ENCODE measurements at places on chromosomes 7 and 10.

GRCh38 chr7:41754046-41754445, 51.2 kb upstream of the INHBA start:
- DNase-seq: no peak

- DNase-seq: no peak
Observed at GRCh38 chr10:88249450-88249849, 333.7 kb downstream of the RNLS start.

DNA sequence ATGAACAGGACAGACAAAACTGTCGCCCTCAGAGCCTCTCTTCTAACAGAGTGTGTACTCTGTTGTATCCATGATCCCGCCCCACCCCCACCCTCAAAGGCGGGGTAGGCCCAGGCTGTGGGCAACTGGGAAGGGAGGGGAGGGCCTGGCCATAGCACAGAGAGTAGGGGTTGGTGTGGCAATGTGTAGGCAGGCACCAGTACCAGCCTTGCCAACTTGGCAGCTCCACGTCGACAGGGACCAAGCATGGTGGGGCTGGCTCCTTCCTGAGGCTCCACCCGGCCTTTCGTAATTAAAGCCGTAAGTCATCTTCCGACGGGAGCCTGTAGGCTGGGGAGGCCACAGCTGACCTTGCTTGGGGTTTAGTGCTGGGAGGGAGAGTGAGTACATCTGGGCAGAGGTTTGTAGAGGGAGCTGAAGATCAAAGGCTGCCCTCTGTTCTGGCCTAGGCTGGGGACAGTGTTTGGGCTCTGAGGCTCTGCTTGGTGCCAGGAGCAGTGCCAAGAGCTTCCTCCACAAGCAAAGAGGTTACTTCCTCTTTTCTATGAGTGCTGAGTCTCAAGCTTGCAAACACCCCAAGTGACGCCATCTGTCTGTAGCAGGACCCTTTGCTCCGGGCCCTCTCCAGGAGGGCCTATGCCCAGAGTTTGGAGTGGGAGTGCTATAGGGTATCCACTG, 121.6 kb downstream of the C10orf105 start:
- DNase-seq: peak; percentile 71

- no peak for DNase-seq
Observed at GRCh38 chr7:77524731-77525130, 12.4 kb upstream of the PTPN12 start.

DNA sequence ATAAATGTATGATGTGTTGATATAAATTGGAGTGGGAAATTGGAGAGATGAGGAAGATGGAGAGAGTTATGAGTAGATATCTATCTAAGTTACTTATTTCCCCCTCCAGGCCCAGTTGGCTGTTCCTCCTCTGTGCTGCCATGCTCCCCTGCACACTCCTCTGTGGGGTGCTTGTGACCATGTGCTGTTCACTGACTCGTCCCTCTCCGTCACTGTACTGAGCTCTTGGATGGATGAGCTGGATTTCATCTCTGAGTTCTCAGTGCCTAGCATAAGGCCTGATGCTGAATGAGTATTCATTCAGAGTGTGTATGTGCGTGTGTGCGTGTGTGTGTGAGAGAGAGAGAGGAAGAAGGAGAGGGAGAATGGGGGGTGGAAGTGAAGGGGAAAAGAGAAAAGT, 14.5 kb downstream of the OR9A2 start:
- DNase-seq: no peak

- no peak for DNase-seq
Observed at GRCh38 chr10:123558651-123559050, 107.5 kb upstream of the GPR26 start.

GRCh38 chr7:18740579-18740988, 245.0 kb downstream of the HDAC9 start:
- no peak for DNase-seq

DNA sequence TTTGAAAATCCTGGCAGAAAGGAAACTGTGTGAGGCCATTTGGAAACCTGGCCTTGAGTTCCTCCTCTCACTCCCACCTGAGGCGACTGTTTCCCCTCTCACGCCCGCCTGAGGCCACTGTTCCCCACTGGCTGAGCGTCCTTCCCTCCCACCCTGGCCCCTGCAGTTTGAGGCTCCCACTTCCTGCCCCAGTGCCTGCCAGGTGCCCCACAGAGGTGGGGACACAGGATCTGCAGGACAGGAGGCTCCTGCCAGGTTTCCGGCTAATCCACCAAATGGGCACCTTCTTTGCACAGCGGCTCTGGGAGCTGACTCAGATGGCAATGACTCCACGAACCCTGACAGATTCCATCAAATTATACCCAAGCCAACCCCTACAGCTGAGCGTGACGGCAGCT, 24.3 kb upstream of the LARP4B start:
- DNase-seq: no peak

DNA sequence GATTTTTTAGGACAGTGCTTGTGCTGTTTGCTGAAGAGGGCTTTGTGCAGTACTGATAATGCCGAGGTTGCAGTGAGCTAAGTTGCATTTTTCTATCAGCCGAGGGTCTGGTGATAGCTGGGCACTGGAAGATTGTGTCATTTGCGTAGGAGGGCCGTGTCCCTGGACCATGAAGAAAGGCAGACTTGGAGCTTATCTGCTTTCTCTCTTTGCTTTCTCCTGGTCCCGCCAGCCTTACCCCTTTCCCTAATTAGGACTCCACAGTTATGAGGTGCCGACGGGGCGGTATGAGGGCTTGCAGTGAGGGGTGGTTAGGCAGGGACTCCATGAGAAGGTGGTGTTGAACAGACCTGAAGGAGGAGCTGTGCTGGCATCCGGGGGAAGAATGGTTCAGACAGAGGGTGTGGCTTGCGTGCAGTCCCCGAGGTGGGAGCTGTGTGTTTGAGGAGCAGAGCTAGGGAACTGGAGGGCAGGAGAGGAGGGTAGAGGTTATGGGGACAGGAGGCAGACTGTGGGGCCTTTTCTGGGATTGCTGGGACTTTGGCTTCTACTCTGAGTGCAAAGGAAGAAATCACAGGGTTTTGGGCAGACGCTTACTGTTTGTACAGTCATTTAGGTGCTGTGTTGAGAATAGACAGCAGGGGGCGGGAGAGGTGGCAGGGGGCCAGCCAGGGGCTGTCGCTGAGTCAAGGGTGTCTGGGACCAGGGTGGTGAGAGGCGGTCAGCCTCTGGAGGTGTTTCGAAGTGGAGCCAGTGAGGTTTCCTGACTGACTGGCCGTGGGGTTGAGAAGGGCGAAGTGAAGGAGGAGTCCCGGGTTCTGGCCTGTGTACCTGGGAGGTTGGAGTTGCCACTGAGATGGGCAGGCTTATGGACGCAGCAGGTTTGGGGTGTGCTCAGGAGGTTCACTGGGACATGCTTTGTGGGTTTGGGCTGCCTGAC, 43.4 kb downstream of the PRF1 start:
- DNase-seq: peak; percentile 74

DNA sequence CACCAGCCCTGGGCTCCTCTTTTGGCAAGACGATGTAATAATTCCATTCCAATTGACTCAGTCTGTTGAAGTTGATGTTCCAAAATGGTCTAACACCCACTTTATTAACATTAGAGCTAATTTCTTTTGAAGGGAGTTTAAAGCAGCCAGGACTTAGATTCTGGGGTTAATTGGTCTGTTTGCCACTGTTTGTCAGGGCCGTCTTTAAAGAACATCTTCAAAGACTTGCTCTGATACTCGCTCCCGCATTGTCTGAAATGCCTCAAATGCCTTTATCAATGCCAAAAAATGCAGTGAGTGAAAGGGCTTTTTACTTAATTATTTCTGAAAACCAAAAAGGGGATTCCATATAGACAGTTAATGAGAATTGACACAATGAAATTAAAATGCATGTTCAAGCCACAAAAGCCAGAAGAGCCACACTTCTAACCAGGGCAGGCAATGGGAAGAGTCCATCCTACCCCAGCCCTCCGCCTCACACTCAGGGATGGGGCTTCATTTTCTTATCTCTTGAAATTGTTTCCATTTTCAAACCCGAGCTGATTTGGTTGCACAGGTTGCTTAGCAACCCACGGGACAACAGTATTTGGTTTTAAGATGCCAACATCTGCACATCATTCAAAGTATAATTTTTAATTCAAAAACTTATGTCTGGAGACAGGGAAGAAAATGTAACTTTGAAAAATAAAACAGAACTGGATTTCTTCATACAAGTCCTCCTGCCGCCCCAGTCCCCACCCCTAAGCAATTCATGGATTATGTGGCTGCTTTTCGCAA, 163.0 kb downstream of the FGFR2 start:
- DNase-seq: no peak

DNA sequence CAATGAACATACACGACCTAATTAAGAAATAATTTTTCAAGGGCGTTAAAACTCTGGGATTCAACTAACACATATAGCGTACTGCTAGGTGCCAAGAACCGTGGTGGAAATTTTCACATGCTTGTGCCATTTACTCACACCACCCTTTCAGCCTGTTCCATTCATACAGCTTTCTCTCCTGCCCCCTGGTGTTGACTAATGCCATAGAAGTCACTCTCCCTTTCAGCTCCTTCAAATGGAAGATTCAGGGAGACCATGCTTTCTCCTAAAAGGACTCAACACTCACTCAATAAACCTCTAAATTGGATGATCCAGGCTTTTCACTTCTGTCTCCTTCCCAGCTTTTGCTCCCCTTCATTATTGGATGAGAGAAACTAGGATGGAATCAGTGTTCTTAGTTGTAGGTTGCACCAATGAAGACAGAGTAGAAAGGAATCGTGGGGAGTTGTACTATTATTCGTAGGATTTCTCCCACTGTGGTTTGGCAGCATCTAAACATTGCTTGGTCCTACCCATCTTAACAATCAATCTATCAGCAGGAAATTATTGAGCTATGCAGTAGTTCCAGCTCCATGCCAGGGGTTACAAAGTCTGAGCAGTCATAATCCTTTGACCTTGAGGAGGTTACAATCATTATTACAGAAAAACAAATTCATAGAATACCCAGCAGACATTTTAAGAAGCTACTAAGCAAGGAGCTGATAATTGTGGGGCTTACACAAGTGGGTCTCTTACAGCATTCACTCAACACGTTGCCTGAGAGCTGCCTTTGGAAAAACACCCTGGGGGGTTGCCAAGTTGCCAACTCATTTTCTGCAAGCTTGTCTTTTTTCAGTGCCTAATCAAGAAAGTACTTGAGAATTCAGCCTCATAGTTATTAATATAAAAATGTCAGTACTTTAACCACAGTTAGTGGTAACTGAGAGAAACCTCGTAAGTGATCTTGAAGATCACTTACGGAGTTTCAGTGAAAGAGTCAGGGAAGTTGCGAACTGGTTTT, 2.8 kb upstream of the PPP1R3C start:
- peak; percentile 86 for DNase-seq

DNA sequence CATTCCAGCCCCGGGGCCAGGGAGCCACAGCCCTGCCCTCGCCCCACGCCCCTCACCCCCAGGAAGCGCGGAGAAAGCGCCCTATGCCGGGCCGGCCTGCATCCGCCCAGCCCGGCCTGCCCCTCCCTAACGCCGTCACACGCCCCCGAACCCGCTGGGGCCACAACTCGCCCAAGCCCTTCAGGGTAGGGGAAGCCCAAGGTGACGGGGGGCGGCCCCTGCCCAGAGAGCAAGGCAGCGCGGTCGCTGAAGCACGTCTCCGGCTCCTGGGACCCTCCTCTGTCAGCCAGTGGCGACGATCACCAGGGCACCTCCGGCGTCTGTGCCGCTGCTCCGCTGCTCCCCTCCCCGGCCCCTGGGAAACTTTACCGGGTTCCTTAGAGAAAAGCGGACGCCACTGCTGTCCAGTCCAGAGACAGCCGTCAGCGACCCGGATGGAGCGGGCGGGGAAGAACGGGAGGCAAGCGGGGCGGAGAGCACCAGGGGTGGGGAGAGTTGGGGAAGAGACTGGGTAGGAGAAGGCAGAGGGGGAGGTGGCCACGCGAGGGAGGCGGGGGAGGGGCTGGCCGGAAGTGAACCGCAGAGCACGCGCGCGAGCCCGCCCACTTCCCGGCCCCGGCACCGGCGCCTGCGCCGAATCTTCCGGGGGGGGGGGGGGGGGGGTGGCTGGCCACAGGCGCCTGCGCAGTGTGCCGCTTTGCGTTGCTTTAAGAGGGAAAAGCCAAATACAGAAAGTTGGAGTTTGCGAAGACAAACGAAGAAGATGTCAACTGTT, at the start of gene HERC4:
TSS of gene HERC4 (minus strand) at position 509 of the 775 bp plus-strand sequence. CDS start 2,175 bp downstream, outside the sequence.
- peak; percentile 97 for DNase-seq

GRCh38 chr7:15104411-15105092, 202.0 kb upstream of the DGKB start:
- DNase-seq: no peak

GRCh38 chr7:28180364-28181147, at the start of gene JAZF1:
TSS of gene JAZF1 (minus strand) at chr7:28180795.
- DNase-seq: no peak

DNA sequence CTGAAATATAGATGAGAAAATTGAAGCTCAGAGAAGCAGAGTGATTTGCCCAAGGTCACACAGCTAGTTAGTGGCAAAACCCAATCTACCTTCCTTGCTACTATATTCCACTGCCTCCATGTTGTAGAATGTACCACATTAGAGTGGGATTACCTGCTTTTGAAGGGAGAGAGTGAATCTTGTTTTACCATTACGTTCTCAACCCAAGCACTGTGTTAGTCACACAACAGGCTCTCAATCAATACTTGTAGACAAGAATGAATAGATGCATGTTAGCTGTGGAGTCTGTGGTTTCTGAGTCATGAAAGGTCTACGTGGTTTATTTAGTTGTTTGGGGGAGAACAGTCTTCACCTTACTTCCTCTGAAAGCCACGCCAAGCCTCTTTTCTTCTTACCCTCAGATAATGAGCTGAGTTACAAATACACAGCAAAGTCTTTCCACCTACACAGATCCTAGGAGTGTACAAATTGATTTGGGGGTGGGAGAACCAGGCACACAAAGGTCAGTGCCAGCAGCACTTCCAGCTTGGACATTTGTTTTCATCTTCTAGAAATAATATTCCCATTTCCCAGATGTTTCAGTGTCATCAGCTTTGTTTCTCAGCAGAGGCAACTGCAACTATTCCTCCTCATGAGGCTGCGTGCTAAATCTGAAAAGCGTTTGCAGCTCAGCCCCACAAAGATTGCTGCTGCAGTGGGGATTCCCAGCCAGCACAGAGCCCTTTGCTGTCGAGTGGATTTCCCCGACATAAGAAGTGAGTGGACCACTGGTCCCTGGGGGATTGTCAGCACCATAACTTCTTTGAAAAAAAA, 71.5 kb upstream of the ADO start:
- no peak for DNase-seq

- DNase-seq: no peak
Observed at GRCh38 chr7:17965603-17966002, 25.3 kb upstream of the SNX13 start.

GRCh38 chr7:26696161-26696560, 168.2 kb downstream of the SKAP2 start:
- DNase-seq: no peak

- no peak for DNase-seq
Observed at GRCh38 chr7:22176791-22177412, 180.1 kb downstream of the RAPGEF5 start.

Measured in ascending aorta (tissue), 2 donors.